ENCODE measurements at places on chromosomes 1 and 21.
A peak's percentile ranks its signal among the peaks of the same experiment; 100 is the strongest.

DNA sequence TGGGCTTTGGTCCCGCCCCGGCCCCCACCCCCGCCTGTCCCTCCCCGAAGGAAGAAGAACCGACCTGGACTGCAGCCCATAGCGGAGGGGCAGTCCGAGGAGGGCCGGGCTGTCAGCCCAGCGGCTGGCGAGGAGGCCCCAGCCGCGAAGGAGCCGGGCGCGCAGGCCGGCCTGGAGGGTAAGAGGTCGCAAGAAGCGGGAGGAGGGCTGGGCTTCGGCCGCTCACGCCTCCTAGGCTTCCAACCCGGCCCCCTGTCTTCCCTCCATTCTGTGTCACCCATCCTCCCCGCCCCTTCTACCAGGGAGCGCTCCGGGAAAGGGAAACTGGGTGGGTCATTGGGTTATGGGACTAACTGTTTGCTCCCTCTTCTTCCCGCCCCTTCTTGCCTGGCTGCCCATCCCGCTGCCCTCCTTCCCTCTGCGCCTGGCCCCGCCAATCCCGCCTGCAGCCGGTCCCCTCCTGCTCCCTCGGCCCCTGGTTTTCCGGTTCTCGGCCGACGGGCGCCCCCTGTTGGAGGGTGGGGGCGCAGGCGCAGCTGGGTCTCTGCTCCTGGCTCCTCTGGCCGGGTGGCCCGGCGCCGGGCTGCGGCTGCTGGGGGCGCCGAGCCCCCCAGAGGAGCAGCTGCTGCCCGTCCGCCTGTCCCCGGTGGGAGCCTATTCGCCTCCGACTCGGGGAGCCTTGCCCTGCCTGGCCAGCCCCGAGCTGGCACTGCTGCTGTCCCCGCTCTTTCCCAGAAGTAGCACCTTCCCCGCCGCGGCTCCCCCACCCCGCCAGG lies 2.4 kb downstream of the RUSC1 start:
- peak; percentile 95 for DNase-seq

GRCh38 chr1:14487671-14488070 lies 110.8 kb upstream of the KAZN start:
- no peak for DNase-seq

GRCh38 chr1:116393792-116394191 lies 20.7 kb downstream of the ATP1A1 start:
- DNase-seq = no peak

- DNase-seq = no peak
Observed at GRCh38 chr1:176878750-176879536, 285.6 kb downstream of the ASTN1 start.

- DNase-seq = no peak
Observed at GRCh38 chr1:21024918-21025317, 151.8 kb downstream of the EIF4G3 start.

- no peak for DNase-seq
Observed at GRCh38 chr1:169043823-169044222, 62.7 kb upstream of the ATP1B1 start.

Measured in HuH-7.5 (cell line).